T-helper 1 cell (primary cell): ENCODE measurements at places on chromosomes 7 and 10.

GRCh38 chr10:7563368-7563767 is 103.4 kb downstream of the ITIH5 start:
- no peak for DNase-seq

GRCh38 chr10:88886557-88886956 is 6.5 kb downstream of the STAMBPL1 start:
- DNase-seq: no peak

DNA sequence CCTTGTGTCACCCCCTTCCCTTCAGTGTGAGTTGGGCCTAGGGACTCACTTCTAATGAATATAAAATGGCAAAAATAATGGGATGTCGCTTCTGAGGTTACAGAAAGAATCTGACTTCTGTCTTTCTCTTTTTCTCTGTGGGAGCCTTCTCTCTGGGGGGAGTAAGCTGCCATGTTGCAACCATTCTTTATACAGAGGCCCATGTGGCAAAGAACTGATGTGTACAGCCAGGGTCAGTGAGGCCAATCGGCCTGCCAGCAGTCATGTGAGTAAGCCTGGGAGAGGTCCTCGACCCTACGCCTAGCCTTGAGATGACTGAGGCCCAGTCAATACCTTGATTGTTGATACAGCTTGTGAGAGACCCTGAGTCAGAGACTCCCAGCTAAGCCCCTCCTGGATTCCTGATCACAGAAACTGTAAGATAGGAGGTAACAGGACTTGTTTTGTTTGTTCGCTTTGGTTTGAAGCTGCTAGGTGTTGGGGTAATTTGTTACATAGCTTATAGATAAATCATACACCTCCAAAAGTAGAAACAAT is 1.7 kb downstream of the TCAF1 start:
- DNase-seq: no peak

DNA sequence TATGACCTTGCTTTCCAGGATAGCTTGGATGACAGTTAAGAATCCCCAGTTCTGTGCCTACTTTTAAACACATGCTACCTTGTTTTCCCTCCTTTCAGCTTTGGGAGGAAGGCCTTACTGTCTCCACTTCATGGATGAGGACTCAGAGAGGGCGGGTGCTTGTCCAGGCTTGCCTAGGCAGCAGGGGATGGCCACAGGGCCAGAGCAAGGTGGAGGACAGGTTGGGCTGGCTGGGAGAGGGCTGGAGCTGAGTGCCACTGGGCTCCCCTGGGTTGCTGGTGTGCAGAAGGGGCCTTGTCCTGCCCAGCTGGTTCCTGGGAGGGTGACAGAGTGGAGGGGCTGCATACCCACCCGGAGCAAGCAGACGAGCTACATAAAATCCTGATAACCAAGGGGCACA is 117.8 kb downstream of the GRK5 start:
- DNase-seq: no peak

GRCh38 chr7:121084748-121085336 is 96.3 kb downstream of the CPED1 start:
- no peak for DNase-seq

GRCh38 chr7:99128076-99128950 is 15.6 kb downstream of the SMURF1 start:
- no peak for DNase-seq

- DNase-seq: no peak
Measured at GRCh38 chr7:143288836-143289235, 685 bp downstream of the CASP2 start.

DNA sequence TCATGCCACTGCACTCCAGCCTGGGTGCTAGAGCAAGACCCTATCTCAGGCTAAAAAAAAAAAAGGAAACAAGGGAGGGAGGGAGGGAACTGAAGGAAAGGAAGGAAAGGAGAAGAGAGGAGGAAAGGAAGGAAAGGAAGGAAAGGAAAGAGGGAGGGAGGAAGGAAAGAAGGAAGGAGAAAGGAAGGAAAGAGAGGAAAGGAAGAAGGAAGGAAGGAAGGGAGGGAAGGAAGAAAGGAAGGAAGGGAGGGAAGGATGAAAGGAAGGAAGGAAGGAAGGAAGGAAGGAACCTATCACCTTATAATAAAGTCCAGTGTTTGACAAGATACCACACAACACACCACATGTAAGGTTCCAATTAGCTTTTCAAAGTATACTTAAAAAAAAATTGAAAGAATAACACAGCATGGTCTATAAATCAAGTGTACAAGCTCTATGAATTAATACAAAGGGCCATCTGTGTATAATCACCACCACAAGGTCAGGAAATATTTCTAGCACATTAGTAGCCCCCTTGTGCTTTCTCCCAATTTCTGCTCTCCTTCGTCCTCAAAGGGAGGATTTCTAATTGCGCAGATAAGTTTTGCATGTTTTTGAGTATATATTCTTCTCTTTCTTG is 26.4 kb downstream of the RNF216 start:
- DNase-seq: no peak
